Activated T-helper 17 cell treated with anti-CD3 and anti-CD28 coated beads, Interleukin-2, amount 50 U/mL, for 72 hours (primary cell): ENCODE measurements at places on chromosomes 6 and 20.

DNA sequence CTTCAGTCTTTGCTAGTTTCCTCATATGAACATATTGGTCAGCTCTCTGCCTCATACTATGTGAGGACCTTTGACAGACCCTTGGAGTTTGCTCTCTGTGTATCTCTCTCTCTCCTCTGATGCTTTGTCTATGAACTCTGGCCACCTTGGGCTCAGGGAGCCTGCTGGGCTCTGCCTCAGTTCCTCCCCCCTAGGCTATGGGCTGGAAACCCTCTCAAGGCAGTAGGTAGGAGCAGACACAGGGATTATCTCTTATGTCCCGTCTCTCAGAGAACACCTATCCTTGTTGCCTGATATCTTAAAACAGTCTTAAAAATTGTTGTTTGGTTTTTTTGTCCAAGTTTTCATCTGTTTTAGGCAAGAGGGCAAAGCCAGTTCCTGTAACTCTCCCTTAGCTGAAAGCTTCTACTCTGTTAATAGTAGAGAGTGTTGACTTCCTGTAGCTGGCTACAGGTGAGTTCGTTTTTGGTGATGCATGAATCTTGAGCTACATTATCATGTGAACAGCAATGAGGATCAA, 68.3 kb downstream of the BCAS1 start:
- no peak overlapping the region for H3K4me3 ChIP-seq
- ATAC-seq: no peak
- no peaks in the 10 kb centered on the region for H3K36me3 ChIP-seq
- peaks cover 23% of the 10 kb centered on the region for H3K27me3 ChIP-seq

DNA sequence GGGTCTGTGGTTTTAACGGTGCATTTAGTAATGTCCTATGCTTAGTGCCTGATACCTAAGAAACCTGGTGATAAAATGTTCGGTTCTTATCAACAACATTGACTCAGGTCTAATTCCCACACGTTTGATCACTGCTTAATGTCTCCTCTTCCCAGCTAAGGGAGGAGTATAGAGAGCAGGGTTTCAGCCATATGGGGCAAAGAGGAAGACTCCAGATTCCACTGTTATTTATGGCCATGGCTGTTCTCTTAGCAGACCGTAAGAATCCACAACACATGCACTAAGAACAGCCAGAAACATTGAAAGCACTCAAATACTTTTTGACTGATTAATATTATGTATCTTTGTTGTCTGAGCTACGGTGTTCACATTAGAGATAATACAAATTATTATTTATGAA, 112.1 kb downstream of the BCAS1 start:
- ATAC-seq: no peak
- H3K36me3 ChIP-seq: no peaks in the 10 kb centered on the region
- H3K4me3 ChIP-seq: no peak overlapping the region
- H3K4me1 ChIP-seq: no peaks in the 10 kb centered on the region
- no peak overlapping the region for H3K27ac ChIP-seq
- peaks cover 9% of the 10 kb centered on the region for H3K27me3 ChIP-seq

DNA sequence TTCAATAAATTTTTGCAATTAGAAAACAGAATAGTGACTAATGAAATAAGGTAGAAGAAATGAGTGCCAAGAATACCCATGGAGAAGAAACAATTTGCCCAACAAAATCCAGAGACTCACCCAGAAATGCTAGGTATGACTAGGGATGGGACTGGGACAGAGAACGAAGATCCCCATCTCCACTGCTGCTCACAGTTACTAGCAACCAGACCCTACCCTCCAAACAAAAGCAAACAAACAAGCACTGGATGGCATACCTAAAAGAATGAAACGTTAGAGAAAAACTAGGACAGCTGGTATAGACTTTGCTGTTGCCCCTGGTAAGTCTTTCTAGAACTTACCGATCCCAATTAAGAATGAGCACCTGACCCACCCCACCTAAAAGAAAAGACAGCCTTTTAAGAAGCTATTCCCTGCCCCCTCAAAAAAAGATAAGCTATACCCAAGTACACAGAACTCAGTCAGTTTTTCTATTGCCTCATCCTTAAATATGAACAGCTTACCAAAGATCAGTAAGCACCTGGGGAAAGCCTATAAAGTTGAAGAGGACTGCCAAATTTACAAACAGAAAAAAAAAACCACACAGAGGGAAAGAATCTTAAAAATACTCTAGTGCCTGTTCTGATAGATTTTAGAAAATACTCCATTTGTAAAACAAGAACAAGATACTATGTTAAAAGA, 31.7 kb downstream of the REPS1 start:
- no peaks in the 10 kb centered on the region for H3K36me3 ChIP-seq
- peak overlapping the region; percentile 28 for H3K27ac ChIP-seq
- H3K4me1 ChIP-seq: peaks cover 60% of the 10 kb centered on the region

DNA sequence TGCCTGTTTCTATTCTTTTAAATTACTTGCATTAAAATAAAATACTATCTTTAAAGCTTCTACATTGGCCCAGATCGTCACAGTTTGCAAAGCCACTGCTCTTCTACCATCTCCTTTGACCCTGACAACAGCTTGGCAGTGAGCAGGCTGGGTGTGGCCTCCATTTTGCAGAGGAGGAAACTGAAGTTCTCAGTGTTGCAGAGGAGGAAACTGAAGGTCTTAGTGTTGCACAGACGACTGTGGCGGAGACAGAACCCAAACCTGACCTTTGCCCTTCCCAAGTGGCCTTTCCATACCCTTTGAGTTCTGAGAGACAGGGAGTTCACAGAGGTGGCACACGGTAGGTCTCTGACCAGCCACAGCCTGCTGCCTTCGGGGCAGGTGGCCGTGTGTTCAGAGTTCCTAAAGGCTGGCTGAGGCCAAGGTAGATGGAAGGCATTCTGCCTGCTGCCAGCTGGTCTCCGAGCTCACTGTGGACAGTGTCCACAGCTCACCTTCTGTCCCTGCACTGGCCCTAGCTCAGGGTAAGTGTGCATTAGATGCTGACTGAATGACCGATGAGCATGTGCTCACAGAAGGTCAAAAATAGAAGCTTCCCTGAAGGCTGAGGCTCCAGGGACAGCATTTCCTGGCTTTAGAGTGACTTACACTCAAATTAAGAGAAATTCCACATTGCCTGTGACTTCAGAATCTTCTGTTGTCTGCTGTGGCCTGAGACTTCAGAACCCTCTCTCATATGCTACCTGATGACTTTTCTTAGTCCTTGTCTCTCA, 113.5 kb upstream of the SLC24A3 start:
- H3K4me3 ChIP-seq: no peak overlapping the region
- ATAC-seq: no peak
- H3K27ac ChIP-seq: no peak overlapping the region

DNA sequence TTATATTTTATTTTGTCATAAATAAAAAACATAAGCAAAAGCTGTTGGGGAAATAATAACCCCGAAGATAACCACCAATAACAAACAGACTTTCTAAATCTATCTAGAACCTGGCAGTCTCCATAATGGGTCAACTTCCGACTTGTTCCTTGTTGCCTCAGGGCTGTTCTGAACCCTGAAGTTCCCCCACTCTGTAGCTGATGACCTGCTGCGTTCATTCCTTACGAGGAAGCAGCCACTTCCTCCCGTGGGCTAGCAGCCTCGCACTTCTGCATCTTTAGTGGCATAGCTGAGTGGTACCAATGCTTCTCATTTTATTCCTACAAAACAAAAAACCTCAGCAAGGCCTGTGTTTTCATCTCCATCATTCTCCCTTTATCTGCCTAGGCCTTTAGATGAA, 103.0 kb downstream of the PLEKHG1 start:
- H3K4me1 ChIP-seq: no peaks in the 10 kb centered on the region
- H3K27me3 ChIP-seq: no peaks in the 10 kb centered on the region
